ENCODE measurements at places on chromosomes 4 and X. TPM values are rescaled to one million over a fixed set of nuclear protein-coding genes. Genes with fewer than 3 reads are reported as not detected.

- no peak for DNase-seq
These were observed 52.3 kb upstream of the TMEM131L start for GRCh38 chr4:153413842-153414241.

GRCh38 chrX:150506020-150506419, 62.4 kb upstream of the MTM1 start:
- DNase-seq = no peak

Gene IL3RA
- total RNA-seq = 0.78 TPM

Gene WDR17
- total RNA-seq = 3.9 TPM

All from body of pancreas (tissue), 4 donors.